ENCODE measurements at places on chromosomes 4 and X. TPM values are rescaled to one million over a fixed set of nuclear protein-coding genes. Genes with fewer than 3 reads are reported as not detected.

INPP4B gene
- 68.5 TPM for total RNA-seq

NAP1L2 gene
- total RNA-seq: 8.6 TPM

GAK gene
- 175 TPM for total RNA-seq

SLITRK4 gene
- total RNA-seq: 2.3 TPM

NAA11 gene
- total RNA-seq: not detected

MPC1L gene
- not detected for total RNA-seq

SPANXN5 gene
- total RNA-seq: not detected

MAGEB1 gene
- total RNA-seq: not detected

Measured in PC-3 (cell line).